Stimulated activated CD4-positive, alpha-beta T cell treated with anti-CD3 and anti-CD28 coated beads, TNF-alpha, amount 100 ng/mL, for 4 hours (primary cell): ENCODE measurements at places on chromosomes 3 and 15.

DNA sequence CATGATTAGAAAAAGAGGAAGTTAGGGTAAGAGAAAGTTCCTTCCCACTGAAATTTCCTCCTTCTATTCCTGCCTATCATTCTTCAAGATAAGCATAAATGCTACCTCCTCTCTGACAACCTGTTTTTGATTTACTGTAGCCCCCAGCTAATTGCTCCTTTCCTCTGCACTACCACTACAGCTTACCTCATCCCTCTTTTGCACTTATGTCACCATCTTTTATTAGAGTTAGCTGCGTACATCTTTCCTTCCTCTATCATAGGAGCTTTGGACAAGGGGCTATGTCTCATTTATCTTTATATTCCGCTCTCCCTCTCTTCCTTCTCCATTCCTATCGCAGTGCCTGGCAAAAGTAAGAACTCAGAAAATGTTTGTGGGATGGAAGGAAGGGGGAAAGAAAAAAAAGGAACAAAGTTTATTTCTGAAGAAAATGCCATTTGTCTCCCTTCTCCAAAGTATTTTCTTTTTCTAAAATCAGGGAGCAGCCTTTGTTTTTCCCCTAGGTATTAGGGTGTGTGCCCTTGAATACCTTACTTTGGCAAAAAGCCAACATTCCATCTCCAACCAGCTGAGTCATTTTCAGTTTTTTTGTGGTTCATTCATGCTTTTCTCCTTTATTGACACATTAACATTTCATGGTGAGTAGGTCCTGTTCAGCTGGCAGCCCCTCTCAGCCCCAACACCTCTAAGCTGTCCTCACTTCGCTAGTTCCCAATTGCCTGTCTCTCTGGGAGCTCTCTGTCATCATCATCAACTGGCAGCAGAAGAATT is 87.6 kb upstream of the SOX2 start:
- DNase-seq = no peak

DNA sequence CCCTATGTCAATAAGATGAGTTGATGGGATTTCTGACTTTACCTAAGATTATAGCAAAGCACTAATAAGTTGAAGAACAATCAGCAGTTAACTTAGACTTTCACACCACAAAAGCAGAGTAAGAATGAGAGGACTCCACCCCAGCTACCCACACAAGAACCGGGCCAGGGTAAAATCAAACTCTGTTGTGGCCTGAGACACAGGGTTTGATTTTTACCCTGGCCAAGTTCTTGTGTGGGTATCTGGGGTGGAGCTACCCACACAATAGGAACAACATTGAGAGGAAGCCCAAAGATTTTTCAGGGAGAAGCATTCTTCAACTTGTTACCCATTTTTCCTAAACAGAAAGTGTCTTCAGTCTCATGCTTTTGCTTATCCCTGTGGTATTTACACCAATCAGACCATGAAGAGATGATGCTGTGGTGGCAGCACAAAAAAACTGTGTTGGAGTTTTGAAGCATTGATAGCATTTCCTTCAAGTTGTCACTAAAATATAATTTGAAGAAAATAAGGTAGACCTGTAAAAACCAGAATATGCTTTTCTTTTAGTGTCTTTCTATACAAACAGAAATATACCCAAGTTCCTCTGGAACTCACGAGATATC is 25.6 kb downstream of the CPOX start:
- no peak for DNase-seq

DNA sequence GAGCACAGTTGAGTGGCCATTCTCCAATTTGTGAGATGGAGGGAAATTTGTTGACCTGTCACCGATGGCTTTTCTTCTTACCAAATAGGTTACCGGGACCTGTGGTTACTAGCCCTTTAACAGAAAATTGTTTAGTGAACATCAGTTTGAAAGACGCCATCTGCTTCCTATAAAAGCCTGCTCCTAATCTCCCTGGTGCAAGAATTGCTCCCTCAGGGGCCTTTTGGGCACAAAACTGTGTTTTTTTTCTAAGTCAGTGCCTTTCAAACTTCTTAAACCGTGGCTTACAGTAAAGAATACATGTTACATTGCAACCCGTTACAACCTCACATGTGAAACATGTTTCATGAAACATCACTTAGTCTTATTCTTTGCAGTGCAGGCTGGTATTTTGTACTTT is 15.0 kb downstream of the CACNA2D3 start:
- no peak for DNase-seq

GRCh38 chr3:111952866-111953450 is 25.9 kb upstream of the ABHD10 start:
- no peak for DNase-seq

- no peak for DNase-seq
These were observed 10.8 kb upstream of the SNRPA1 start for GRCh38 chr15:101305820-101306255.

DNA sequence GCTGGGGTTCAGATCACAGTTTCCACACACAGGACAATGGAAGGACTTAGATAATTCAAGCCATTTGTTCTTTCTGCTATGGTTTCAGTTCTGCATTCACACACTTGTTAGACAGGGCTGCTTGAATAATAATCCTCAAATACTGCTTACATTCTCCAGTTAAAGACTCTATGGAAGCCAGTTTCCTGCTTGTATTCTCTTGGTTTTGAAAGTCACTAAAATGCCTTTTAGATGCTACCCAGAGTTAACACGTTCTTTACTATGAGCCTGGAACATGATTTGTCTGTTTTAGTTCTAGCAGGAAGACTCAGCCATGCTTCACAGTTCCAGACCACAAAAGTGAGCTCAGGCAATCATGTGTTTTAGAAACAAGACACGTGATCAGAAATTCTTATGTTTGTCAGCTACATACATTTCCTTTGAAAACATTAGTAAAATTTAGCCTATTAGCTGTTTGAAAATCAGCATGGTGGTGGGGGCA is 152.4 kb downstream of the LEKR1 start:
- DNase-seq = no peak

- no peak for DNase-seq
These were observed 24.9 kb downstream of the ERC2 start for GRCh38 chr3:56443372-56443771.

- no peak for DNase-seq
These were observed 63.9 kb upstream of the TSEN2 start for GRCh38 chr3:12420393-12420792.

GRCh38 chr3:60188803-60189202 is 1062.4 kb downstream of the FHIT start:
- no peak for DNase-seq

DNA sequence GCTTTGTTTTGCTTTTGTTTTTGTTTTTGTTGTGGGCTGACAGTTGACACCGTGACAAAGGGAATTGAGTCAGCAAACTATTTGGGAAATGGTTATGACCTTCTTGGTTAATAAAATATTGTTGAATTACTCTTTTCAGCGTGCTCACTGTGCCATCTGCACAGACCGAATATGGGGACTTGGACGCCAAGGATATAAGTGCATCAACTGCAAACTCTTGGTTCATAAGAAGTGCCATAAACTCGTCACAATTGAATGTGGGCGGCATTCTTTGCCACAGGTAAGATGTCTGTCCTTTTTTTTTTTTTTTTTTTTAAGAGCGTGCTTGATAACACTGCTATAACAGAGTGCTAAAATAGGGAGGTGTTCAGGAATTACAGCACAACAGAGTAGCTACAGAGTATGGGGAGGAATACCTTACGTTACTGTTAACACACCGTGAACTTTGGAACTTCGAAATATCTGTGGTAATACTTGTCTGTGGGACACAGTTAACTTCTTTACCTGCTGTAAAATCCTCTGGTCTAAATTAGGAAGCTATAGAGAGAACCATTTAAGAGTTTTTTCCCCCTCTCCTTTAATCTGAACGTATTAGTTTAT is 48.2 kb downstream of the PRKCI start:
- no peak for DNase-seq

DNA sequence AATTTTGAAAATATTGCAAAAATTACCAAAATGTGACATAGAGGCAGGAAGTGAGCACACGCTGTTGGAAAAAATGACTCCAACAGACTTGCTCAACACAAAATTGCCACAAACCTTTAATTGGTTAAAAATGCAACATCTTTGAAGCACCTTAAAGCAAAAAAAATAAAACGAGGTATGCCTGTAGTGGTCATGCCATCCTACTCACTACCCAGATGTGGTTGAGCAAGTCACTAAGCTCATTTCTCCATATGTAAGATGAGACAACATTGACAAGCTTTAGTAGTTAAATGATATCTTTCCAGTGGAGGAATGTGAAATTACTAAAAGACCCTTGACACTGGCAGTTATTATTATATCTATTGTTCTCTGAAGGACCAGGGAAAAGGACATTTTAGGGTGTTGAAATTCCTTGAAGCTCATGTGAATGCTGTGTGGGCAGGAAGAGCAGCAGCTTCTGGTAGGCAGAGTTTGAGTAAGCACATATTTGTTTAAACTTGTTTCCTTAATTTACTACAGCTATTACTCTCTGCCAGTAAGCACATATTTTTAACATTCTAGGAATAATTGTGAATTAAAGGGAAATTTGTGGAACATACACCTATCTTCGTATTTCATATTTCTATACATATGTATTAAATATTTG is 131.6 kb upstream of the P2RY1 start:
- DNase-seq = no peak

DNA sequence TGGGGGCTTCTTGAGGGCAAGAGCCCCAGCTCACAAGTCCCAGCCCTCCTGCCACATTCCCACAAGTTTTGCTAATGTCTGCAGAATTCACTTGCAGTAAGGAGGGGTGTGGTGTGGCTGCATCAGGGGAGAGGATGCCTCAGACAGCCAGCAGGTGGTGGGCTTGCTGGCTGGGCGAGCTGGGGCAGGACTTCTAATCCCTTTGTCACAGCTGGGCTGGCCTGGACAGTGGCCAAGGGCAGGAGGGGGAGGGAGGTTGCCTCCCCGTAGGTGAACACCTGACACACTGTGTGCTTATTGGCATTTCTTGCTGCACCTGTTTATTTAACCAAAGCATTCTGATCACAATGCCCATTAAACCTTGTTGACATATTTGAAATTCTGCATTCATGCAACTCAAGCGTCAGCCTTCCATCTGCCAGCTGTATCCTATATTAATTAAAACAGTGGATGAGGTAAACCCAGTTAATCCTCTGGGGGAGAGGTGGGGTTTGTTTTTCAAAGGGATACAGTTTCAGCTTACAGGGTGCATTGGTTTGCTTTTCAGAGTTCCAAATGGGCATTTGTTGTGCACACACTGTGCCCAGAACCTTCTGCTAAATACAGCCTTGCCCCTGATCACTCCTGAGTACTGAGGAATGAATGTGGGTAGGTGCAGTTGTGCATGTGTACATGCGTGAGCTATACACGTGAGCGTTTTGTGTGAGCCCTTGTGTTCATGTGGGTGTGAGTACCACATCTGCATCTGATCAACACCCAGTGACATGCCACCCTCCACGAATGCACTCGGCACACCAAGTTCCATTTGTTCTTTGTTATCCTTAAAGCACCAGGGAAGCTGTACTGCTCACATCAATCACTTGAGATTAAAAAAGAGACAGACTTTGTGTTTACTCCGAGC is 268.7 kb downstream of the XXYLT1 start:
- no peak for DNase-seq
